ENCODE measurements at places on chromosomes 4 and X.

GRCh38 chrX:53678667-53679066 is 7.9 kb downstream of the HUWE1 start:
- no peak for DNase-seq

DNA sequence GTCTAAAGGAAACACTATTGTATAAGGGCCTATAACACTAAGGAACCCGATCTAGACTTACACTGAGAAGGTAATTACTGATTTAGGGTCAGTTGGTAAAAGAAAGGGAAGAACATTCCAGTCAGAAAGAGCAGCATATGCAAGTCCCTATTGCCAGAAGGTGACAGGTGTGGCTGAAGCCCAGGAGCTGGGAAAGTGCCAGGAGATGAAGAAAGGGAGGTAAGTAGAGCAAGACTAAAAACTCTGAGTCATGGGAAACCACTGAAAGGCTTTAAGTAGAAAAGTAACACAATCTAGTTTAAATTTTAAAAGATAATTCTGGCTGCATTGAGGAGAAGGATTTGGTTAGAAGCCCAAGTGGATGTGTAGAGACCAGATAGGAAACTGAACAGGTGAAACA is 77.7 kb upstream of the INTU start:
- no peak for DNase-seq

GRCh38 chr4:183554878-183555585 is 50.2 kb downstream of the ING2 start:
- DNase-seq = no peak

DNA sequence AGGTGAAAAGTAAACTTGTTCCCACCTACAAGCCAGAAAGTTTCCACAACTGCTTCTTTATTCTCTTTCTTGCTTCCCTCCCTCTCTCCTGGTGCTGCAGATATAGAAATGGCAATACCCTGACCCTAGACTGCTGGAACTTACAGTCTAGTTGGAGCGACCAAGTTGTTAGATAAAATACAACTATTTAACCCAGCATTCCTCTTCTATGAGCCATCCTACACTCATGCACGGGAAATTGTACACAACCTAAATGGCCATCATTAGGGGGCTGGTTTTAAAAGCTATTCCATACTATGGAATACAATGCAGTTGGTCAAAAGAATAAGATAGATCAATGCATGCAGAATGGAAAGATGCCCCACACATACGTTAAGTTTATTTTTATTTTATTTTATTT is 41.1 kb downstream of the PJA1 start:
- DNase-seq = no peak

DNA sequence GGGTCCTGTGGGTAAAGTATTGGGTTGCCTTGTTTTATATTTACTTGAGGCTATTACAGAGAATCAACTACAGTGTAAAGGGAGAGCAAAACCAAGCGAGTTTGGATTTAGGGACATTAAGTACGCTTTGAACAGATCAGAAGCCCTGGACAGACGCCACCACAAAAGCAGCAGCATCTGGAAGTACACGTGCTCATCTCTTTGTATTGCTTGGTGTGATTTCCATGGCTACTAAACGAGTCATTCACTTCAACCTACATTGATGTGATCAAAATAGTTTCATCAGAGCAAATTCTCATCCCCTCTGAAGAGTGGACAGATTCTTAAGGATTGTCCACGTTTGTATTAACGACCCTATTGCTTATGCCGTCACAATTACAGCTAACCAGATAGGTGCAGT is 85.1 kb downstream of the SORBS2 start:
- no peak for DNase-seq

DNA sequence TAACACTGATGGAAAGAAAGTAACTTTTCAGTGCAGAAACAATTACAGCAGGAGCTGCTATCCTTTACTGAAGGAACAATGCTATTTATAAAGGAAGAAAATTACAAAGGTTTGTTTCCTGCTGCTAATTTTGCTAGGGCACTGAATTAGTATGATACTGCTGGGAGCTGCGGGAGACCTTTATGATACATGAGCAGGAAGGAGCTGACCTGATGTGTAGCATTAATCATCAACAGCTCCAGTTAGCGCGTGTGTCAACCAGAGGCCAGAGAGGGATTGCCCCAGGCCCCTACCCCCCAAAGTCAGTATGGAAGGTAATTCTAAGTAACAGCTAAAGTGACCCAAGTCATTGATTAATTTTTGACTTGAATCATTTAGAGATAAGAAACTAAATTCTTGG is 728.9 kb downstream of the PCDH18 start:
- DNase-seq = no peak

- DNase-seq = no peak
Observed at GRCh38 chr4:151853034-151853433, 92.2 kb upstream of the GATB start.

DNA sequence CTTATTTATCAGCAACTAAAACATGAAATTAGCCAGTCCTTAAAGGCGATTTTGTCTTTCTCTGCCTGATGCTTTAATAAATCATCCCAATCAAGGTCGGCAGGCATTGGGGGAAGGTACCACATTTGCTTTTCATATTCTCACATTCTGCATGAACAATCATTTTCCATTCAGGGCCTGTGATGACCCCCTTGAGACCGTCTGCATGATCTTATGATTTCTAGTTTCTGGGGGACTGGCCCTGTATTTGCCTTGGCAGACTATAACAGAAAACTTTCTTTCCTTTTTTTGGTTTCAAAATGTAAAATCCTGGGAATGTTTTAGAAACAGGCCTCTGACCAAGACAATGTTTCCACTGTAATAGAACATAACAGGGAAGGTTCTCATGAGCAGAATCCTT is 296.8 kb downstream of the IDS start:
- DNase-seq = no peak

DNA sequence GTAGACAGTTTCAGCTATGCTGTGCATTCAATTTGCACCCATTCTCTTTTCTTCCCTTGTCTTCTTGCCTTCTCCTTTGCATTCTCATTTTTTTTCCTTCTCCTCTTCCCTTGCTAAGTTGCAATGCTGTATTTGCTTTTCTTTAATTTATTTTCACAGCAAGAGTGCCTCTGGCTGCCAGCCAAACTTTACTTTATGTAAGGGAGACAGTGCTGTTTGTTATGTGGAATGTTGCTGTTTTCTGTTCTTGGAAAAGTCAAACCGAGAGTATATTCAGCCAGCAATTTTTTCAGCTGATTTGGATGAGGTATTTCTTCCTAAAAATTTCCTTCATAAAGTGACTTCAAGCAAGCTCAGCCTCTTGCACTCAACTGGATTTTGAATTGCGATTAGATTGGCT is 1293.4 kb downstream of the ARAP2 start:
- DNase-seq = no peak

DNA sequence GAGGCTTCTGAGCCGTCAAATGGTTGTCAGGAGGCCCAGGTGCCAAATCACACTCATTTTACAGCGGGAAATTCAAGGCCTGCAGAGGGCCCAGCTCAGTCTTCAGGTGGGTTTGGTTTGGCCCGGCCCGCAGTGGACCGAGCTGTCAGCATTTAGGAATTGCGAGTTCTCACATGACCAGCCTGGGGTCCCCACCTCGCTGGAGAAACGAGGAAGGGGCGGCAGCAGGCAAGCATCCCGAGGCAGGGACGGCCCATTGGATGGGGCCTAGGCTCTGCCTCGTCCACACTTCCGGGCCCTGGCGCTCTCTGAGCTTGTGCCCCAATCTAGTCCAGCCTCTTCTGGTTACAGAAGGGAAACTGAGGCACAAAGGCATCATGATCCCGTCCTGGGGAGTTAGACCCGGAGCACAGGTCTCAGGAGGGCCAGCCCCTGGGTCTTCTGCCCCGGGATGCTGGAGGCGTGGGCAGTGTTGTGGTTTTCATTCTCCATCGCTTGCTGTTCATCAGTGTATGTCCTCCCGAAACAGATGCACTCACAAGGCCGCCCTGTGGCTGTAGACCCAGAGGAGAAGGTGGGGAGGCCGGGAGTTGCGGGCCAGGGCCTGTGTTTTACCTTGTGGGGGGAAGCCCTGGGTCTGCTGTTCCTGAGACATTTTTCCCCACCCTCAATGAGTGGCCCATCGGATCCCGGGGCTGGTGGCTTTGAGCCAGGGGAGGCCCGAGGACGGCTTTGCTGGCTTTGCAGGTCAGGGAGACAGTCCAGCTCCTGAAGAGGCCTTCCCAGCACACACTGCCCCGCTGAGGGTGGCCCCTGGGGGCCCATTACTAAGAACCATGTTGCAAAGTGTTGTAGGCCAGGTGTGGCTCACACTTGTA is 8.9 kb downstream of the PSAPL1 start:
- DNase-seq = no peak

DNA sequence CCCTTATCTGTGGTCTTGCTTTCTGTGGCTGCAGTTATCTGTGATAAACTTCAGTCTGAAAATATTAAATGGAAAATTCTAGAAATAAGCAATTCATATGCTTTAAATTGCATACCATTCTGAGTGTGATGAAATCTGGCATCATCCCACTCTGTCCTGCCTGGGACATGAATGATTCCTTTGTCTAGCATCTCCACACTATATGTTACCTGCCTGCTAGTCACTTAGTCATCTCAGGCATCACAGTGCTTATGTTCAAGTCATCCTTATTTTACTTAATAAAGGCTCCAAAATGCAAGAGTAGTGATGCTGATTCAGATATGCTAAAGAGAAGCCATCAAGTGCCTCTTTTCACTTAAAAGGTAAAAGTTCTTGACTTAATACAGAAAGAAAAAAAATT is 14.3 kb upstream of the RAB9B start:
- no peak for DNase-seq

GRCh38 chr4:5722328-5722727 is 11.3 kb downstream of the EVC start:
- no peak for DNase-seq

- no peak for DNase-seq
Observed at GRCh38 chr4:104066533-104066932, 346.7 kb upstream of the TACR3 start.

DNA sequence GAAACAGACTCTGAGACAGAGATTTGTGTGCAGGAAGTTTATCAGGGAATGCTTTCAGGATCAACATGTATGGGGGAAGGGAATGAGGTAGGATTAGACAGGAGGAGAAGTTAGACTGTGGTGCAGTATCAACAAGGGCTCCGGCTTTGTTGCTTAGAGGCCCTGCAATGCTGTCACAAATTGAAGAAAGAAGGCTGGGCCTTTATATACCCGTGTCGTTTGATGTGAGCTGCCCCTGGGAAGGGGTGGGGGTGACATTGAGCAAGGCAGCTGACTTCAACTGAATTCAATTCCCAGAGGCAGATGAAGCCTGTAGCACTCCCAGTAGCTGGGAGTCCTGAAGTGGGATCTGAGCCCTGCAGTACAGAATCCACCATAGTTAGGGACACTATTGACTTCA is 29.5 kb upstream of the USP9X start:
- DNase-seq = no peak
